ENCODE measurements at places on chromosomes 7 and 10. TPM values are rescaled to one million over a fixed set of nuclear protein-coding genes. Genes with fewer than 3 reads are reported as not detected.

Gene ZMIZ1
- 47.6 TPM for total RNA-seq

GRCh38 chr7:11726001-11726793, 105.8 kb downstream of the THSD7A start:
- DNase-seq, result no peak
- no peaks in the 10 kb centered on the region for H3K4me1 ChIP-seq
- no peak overlapping the region for H3K4me3 ChIP-seq
- no peak overlapping the region for H3K27ac ChIP-seq
- no peaks in the 10 kb centered on the region for H3K36me3 ChIP-seq
- no peaks in the 10 kb centered on the region for H3K27me3 ChIP-seq

GRCh38 chr10:117805139-117805538, 241.6 kb downstream of the RAB11FIP2 start:
- no peaks in the 10 kb centered on the region for H3K36me3 ChIP-seq
- no peak overlapping the region for H3K4me3 ChIP-seq
- H3K4me1 ChIP-seq, result no peaks in the 10 kb centered on the region

Gene LRRC27
- 17.5 TPM for total RNA-seq

DNA sequence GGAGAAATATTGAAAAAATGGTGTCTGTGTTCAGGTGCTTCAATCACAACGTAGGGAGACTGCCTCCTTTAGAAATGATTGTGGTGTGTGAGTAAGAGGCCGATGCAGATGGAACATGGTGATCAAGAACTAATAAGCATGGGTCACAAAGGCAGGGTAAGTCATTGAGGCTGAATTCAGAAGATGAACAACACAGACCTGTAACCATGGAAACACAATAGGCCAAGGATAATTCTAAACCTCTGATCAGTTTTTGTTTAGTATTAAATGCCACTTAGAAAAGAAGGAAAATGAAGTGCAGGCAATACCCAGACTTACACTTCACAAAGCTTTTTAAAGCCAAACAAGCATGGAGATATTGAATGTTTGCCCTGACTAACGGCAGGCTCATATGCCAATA, 32.8 kb upstream of the TAS2R16 start:
- no peaks in the 10 kb centered on the region for H3K4me1 ChIP-seq
- no peaks in the 10 kb centered on the region for H3K27me3 ChIP-seq
- no peak overlapping the region for H3K27ac ChIP-seq
- no peak for DNase-seq

Gene POU6F2
- total RNA-seq, result not detected

- no peak overlapping the region for H3K27ac ChIP-seq
- H3K36me3 ChIP-seq, result no peaks in the 10 kb centered on the region
- H3K4me3 ChIP-seq, result no peak overlapping the region
- H3K4me1 ChIP-seq, result no peaks in the 10 kb centered on the region
- no peak for DNase-seq
These were observed 214.8 kb upstream of the PLXNA4 start for GRCh38 chr7:132791036-132791435.

DNA sequence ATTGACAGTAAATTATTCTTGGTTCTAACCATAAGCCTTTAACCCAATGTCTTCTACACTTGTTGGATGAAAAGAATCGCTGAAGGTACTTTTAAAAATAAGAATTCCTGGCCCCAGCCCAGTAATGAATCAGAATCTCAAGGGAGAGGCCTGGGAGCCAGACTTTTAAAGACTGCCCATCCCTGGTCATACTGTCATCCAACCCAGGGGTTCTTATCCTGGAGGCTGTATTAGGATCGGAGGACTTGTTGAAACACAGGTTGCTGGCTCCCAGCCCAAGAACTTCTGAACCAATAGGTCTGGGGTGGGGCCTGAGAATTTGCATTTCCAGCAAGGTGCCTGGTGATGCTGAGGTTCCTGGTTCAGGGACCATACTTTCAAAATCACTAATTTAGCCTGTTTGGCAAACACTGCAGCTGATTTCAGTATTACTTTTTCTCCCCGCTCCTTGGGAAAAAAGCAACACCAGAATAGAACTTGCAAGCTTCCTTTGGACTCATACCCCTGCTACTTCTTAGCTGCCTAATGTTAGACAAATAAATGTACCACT, 79.5 kb upstream of the FAM133B start:
- 0 out of 2 replicates have a peak, but pooled peaks cover 4% of the 10 kb centered on the region for H3K36me3 ChIP-seq
- no peak for DNase-seq
- no peak overlapping the region for H3K4me3 ChIP-seq
- H3K27ac ChIP-seq, result no peak overlapping the region
- no peaks in the 10 kb centered on the region for H3K4me1 ChIP-seq

DNA sequence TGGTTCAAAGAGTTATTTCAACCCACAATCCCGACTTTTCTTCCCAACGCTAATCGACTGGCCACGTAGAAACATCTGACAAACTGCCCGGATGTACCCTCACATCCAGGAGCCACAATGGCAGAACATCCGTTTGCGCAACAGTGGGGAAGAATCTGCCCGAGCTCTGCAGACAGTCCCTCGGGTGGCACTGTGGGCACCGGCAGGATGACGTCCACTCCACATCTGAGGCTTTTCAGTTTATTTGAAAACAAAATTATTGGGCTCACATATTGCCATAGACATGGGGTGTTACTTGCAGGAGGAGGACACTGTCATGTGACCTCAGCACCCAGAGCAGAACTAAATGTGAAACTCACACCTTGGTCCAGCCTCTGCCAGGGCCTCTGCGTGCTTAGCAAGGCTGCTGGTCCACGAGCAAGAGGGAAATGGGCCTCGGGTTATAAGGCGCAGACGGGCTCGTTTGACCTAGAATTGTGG, 84.1 kb downstream of the MKI67 start:
- H3K27me3 ChIP-seq, result no peaks in the 10 kb centered on the region
- no peak overlapping the region for H3K27ac ChIP-seq
- no peaks in the 10 kb centered on the region for H3K36me3 ChIP-seq
- no peak for DNase-seq

- H3K4me1 ChIP-seq, result no peaks in the 10 kb centered on the region
- DNase-seq, result no peak
- H3K4me3 ChIP-seq, result no peak overlapping the region
- no peak overlapping the region for H3K27ac ChIP-seq
These were observed 60.4 kb downstream of the EVX1 start for GRCh38 chr7:27303026-27303425.

Gene TBX20
- 1.1 TPM for total RNA-seq

Data from PC-9 (cell line).